ENCODE measurements at places on chromosomes 12 and 14. TPM values are rescaled to one million over a fixed set of nuclear protein-coding genes. Genes with fewer than 3 reads are reported as not detected.

The ADGRD1 gene
- 1.7 TPM for polyA plus RNA-seq

The DPPA3 gene
- polyA plus RNA-seq, result not detected

The PRKD1 gene
- 14.0 TPM for polyA plus RNA-seq

The FOXG1 gene
- polyA plus RNA-seq, result not detected

The TESPA1 gene
- not detected for polyA plus RNA-seq

Data from kidney (tissue), 22 donors.